NCI-H1417 treated with DMSO at 0.1 percent for 48 hours (cell line): ENCODE measurements at places on chromosomes 4 and X.
A peak's percentile ranks its signal among the peaks of the same experiment; 100 is the strongest.

- no peak for DNase-seq
Measured at GRCh38 chrX:81202943-81203342, 1.0 kb downstream of the SH3BGRL start.

DNA sequence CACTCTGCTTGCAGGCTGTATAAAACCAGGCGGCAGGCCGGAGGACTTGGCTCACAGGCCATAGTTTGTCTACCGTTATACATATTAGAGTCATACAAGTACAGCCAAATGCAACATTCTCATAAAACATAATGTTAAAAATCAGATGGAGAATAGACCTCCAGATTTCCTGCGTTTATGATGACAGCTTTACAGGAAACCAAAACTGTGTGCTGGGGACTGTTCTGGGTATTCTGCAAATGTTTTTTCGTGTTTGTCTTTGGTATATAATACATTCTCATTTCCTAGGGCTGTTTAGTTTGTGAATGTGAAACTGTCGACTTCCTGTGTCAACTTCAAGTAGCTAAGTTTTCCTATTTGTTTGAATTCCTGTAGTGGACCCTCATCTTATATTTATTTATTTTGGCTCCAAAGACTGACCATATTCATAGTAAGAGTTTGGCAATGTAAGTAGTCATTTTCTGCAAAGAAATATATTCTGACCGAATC is 79.5 kb upstream of the FAM9C start:
- DNase-seq: no peak

DNA sequence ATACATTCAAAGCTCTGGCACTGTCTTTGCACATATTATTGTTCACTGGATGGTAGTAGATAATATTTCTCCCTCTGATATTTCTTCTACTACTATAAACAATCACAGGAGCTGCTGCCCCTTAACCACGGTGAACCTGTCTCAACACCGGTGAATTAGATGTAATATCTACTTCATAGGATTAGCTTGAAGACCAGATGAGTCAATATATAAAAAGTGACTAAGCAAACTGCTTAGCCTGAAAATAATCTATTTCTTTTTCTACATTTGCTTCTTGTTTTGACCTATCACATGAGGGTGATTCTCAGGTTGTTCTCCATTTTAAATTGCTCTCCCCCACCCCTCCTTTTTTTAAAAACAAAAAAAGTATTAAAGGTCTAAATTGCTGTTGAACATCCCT is 645.5 kb downstream of the ANKRD50 start:
- no peak for DNase-seq

GRCh38 chr4:145130788-145131399 is 32.8 kb downstream of the ABCE1 start:
- no peak for DNase-seq

GRCh38 chr4:74314329-74314728 is 6.1 kb downstream of the EPGN start:
- no peak for DNase-seq

DNA sequence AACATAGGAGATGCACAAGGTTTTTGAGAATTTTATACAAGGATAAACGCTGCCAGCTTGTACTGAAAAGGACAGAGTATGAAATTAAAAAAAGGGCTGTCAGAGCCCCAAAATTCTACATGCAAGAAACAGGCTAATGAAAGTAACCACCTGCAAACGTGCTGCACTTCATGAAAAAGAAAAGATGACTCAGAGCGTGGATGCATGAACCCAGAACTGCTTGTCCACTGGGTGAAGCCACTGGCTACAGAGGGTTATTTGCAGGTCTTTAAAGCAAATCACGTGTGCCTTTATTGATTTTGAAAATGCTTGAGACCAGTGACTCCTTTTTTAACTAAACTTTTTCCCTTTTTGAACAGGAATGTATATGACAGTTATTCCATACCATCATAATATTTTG is 25.3 kb upstream of the FRMD7 start:
- no peak for DNase-seq

GRCh38 chrX:42220083-42220482 is 296.7 kb upstream of the CASK start:
- DNase-seq: no peak

- DNase-seq: no peak
Measured at GRCh38 chr4:1990348-1990645, 18.5 kb downstream of the NELFA start.

DNA sequence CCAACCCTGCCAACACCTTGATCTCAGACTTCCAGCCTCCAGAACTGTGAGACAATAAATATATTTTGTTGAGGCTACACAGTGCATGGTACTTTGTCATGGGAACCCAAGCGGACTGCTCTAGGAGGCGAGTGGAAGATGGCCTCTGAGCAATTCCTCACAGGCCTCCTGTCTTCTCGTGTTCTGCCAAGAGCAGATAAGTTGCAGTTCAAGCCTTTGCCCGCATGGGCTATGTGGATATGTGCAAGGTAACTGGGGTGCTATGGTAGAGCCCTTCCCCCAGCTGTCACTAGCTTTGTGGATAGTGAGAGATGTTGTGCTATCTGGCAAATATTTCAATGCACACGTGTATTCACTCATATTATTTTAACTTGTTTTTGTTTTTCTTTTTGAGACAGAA is 156.0 kb upstream of the BCOR start:
- DNase-seq: no peak

DNA sequence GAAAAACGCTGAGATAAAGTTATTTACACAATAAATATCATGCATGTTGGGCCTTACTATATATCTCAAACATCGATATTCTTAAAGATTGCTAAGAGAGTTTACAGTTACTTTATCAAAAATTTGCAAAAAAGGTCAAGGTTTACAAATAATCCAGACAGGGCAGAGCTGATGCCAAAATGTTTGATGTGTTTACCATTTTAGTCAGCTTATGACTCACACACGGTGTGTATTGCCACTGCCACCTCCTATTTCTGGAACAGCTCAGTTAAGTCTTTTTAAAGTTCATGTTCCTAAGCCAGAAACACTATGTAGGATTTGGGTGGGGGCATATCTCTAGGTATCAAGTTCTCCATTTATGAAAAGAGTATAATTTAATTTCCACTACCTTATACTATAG is 580.6 kb downstream of the INPP4B start:
- no peak for DNase-seq

DNA sequence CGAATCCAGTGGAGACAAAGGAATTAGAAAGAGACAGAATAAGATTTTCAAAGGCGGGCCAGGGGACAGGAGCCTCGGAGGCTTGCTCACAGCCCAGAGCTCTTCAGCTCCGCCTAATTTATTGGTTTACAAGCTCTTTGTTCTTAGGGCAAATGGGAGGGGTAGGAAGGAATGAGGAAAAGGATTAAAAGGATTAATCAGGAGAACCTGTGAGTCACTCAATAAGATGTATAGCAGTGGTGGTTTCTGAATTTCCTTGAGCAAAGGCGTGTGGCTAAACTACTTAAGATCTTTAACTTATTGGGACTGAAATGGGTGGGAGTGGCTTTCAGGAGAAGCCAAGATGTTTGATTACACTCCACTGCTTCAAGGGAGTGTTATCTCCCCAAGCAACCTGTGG is 456.0 kb upstream of the SPANXN1 start:
- no peak for DNase-seq

GRCh38 chrX:141814213-141814857 is 23.8 kb upstream of the MAGEC3 start:
- DNase-seq: no peak

DNA sequence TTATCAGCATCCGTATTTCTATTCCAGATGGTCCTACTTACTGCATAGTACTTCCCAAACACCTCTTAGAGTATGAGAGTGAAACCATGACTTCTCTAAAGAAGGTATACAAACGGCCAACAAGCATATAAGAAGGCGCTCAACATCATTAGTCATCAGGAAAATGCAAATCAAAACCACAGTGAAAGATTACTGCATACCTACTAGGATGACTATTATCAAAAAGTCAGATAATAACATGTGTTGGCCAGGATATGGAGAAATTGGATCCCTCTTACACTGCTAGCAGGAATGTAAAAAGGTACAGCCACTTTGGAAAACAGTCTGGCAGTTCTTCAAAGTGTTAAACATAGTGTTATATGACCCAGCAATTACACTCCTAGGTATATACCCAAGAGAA is 215.3 kb upstream of the CXorf66 start:
- DNase-seq: no peak

- DNase-seq: no peak
Measured at GRCh38 chr4:138833974-138834373, 181.6 kb upstream of the NOCT start.

GRCh38 chrX:73944563-73944908 is 359.4 kb upstream of the ZCCHC13 start:
- DNase-seq: no peak

GRCh38 chr4:117378942-117379341 is 293.6 kb upstream of the TRAM1L1 start:
- no peak for DNase-seq

DNA sequence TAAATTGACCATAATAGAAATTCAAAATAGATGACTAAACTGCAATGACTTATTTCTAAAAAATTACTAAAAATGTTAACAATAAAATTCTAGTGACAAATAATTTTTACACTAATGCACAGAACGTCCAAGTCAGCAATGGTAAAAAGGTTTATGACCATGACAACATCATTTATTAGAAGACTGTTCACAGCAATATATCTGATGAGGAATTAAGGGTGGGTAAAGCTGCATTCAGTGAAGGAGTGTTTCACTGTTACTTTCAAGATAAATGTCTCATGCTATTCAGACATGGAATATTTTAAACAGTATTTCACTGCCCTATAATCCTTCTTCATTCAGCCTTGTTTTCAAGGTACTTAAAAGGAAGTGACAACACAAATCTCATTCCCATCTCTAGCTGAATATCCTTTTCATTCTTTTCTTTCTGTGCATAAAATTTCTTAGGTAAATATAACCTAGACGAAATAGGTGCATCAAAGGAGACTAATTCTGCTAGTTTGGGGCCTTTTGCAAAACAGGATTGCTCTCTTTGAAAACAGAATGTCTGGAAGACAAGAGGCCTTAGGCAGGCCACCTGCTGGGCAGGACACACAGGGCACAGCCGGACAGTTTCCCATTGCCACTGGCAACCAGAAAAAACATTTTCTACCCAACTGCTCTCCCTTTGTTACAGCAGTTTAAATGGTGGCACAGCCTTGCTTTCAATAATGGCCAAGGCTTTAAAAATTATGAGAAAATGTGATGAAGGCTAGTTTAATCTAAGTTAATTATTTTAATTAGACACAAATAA is 600.3 kb downstream of the SPRY1 start:
- DNase-seq: peak; percentile 25

DNA sequence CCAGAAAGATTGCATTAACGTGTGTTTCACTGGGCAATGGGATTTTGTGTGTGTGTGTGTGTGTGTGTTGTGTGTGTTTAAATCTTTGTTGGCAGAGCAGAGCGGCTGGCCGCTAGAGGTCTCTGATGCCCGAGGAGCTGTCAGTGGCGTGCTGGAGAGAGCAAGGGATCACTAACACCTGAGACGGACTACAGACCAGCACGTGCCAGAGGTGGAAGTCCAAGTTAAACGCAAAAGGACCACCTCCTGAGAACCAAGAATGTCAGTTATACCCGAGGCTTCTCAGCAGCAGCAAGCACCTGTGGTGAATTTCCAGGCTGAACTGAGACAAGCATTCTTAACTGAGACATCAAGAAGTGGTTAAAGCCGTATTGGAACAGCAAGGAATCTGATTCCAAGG is 9.0 kb upstream of the SLC25A14 start:
- peak; percentile 5 for DNase-seq

DNA sequence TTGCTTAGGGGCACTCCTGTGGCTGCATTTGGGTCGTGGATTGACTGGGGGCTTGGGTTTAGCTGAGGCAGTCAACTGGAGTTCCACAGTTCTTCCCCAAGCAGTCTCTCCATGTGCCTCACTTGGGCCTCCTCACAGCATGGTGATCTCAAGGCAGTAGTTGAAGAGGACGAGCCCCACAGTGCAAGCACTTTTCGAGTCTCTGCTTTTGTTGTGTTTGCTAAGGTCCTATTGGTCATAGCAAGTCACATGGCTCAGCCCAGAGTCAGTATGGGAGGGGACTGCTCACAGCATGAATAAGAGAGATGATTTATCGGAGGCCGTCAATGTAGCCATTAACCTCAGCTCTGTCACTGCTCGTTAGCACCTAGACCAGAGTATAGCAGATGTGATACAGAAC is 29.7 kb downstream of the BMX start:
- DNase-seq: no peak

- DNase-seq: no peak
Measured at GRCh38 chr4:137541876-137542646, 9.8 kb upstream of the PCDH18 start.

- no peak for DNase-seq
Measured at GRCh38 chr4:55610381-55610780, 18.3 kb upstream of the PDCL2 start.

DNA sequence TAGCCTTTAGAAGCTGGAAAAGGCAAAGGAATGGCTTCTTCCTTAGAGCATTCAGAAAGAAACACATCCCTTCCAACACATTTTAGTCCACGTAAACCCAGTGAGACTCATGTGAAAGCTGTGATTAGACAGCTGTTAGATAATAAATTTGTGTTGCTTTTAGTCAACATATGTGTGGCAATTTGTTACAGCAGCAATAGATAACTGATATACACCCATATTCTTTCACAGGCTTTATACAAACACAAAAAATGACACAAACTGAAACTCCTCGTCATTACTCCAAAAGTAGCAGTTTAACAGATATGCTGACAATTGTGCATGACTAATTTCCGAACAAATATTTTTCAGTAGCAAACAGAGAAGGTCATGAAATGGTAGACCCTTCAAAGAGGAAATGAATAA is 65.3 kb downstream of the ANTXR2 start:
- DNase-seq: no peak

DNA sequence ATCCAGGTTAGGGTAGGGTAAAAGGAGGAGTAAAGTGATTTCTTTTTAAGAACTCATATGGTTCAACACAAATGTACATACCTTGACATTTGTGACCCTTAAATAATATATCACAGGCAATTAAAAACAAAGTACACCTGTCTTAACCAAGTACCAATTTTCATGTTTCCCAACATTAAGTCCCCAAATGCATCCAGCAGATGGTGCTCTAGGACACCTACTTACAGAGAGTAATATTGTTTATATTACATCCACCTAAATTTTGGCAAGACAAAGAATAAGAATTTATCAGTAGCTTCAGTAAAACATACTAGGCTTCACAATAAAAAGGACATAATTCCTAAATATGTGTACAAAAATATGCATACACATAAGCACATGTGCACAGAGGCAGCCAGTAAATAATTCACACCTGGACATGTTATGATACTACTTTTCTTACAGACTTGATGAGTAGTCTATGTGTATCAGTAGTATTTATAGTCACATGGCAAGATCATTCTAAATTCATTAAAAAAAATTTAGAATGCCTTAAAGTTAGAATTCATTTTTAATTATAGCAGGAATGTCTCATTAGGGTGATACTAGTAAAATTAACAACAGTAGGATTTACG is 219.7 kb downstream of the DCLK2 start:
- no peak for DNase-seq

DNA sequence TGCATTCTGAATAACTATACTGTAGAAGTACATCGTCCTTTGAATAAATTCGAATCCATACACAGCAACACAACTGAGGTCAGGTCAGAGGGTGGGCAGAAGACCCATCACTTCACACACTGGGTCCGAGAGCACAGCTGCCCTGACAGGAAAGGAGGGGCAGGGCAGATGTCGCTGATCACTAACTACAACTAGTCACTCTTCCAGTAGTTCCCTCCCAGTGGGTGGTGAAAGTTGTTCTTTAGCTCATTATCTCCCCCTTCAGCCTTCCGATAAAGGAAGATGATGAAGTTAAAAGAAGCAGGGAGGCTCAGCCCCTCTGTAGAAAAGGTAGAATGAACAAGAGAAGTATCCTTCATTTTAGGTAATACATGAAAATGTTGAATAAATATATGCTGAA is 278.9 kb downstream of the INPP4B start:
- DNase-seq: no peak

- DNase-seq: no peak
Measured at GRCh38 chr4:37653601-37654000, 32.6 kb downstream of the RELL1 start.
